ENCODE measurements at places on chromosomes 13 and 19. TPM values are rescaled to one million over a fixed set of nuclear protein-coding genes. Genes with fewer than 3 reads are reported as not detected.
A peak's percentile ranks its signal among the peaks of the same experiment; 100 is the strongest.

GRCh38 chr19:49591731-49592485 lies 926 bp downstream of the PRR12 start:
- H3K4me1 ChIP-seq: peaks cover 24% of the 10 kb centered on the region
- H3K36me3 ChIP-seq: peaks cover 26% of the 10 kb centered on the region

DNA sequence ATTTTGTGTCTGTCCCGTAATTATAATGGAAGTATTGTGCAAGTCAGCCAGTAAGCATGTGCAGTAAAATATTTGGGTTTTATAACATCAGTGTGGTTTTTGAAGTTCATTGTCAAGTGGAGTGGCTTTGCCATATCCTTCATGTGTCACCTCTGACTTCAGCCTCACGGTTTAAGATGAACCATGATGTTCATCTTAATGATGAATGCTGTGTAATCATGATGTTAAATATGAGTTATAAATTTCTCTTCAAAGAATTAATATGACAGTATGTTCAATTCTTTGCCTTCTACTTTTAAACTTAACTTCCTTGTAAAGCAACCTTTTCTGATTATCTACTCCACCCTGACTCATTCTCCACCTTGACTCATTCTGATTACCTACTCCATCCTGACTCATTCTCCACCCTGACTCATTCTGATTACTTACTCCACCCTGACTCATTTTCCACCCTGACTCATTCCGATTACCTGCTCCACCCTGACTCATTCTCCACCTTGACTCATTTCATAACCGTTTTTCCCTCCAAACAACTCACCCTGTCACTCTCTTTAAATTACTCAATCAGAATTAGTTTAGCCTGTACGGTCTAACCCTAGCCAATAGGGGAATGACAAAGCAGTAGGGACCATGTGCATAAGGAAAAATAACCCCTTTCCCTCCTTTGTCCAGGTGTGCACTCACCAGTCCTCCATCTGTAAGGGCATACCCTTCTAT lies 50.3 kb upstream of the ANKRD10 start:
- DNase-seq: no peak
- no peaks in the 10 kb centered on the region for H3K36me3 ChIP-seq
- no peak overlapping the region for H3K4me3 ChIP-seq

DNA sequence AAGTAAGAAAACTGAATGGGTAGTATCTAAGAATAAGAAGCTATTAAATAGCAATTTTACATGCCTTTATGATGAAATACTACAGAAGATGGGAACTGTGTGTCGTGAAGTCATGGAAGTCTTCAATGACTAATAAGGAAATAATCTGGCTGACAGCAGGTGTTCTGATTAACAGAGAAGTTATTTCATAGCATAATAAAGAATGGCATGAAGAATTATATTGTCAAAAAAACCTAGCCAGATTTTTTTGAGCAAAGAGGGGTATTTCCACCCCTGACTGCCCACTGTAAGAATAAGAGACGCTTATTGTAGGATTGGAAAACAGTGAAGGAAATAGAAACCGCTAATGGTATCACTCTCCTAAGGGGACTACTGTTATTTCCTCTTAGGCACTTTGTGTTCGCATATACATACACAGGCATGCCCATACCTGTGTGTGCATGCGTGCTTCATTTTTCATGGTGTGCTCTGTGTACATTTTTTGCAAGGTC lies 318.8 kb downstream of the SHISA2 start:
- no peak overlapping the region for H3K27ac ChIP-seq
- H3K36me3 ChIP-seq: no peaks in the 10 kb centered on the region
- peak; percentile 53 for DNase-seq
- no peaks in the 10 kb centered on the region for H3K27me3 ChIP-seq
- H3K4me1 ChIP-seq: peaks cover 11% of the 10 kb centered on the region

- no peaks in the 10 kb centered on the region for H3K27me3 ChIP-seq
- DNase-seq: no peak
- no peaks in the 10 kb centered on the region for H3K4me1 ChIP-seq
- no peak overlapping the region for H3K27ac ChIP-seq
Observed at GRCh38 chr13:53112522-53112921, 83.9 kb downstream of the OLFM4 start.

DNA sequence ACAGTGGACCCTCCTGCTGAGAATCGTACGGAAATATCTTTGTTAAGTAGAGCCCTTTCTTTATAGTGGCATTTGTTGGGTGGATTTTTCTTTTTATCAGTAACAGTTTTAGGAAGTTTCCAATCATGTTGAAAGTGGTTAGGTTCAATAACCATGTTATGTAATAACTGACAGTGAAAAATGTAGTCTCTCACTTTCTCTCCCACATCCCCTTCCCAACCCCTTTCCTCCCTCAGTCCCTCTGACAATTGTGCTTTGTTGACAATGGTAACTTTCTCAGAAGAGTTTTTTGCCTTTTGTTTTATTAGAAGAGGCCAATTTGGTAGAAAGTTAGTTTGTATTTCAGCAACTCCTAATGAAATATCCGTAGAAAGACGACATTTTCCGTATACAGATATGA lies 77.8 kb upstream of the SLAIN1 start:
- H3K27me3 ChIP-seq: no peaks in the 10 kb centered on the region
- H3K4me1 ChIP-seq: no peaks in the 10 kb centered on the region
- H3K27ac ChIP-seq: no peak overlapping the region
- no peak overlapping the region for H3K4me3 ChIP-seq
- H3K36me3 ChIP-seq: no peaks in the 10 kb centered on the region

GRCh38 chr19:18449552-18449951 lies 11.6 kb upstream of the ISYNA1 start:
- no peak overlapping the region for H3K27ac ChIP-seq
- no peaks in the 10 kb centered on the region for H3K27me3 ChIP-seq
- peaks cover 70% of the 10 kb centered on the region for H3K36me3 ChIP-seq
- DNase-seq: no peak

- peaks cover 29% of the 10 kb centered on the region for H3K36me3 ChIP-seq
- H3K4me1 ChIP-seq: no peaks in the 10 kb centered on the region
- no peak overlapping the region for H3K4me3 ChIP-seq
- DNase-seq: no peak
- H3K27me3 ChIP-seq: no peaks in the 10 kb centered on the region
Observed at GRCh38 chr13:49258089-49258796, 10.5 kb downstream of the CDADC1 start.

DNA sequence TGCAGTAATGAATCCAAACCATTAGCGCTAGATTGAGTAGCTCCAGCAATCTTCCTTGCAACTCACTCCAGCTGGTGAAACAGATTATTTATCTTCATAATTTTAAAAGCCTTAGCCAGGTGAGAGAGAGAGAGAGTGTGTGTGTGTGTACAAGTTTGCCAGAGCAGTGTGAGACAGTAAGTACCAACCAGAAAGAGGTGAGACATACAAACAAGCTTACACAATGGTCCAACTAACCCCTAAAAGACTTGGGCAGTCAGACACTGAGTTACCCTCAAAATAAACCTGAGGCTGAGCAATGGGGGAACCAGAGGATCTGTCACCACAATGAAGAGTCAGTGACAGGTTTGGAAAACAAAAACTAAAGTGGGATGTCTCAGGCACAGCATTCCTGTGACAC lies 8.1 kb upstream of the THSD1 start:
- peaks cover 28% of the 10 kb centered on the region for H3K36me3 ChIP-seq
- H3K27me3 ChIP-seq: no peaks in the 10 kb centered on the region
- H3K27ac ChIP-seq: no peak overlapping the region
- peaks cover 1% of the 10 kb centered on the region for H3K4me1 ChIP-seq
- no peak overlapping the region for H3K4me3 ChIP-seq

DNA sequence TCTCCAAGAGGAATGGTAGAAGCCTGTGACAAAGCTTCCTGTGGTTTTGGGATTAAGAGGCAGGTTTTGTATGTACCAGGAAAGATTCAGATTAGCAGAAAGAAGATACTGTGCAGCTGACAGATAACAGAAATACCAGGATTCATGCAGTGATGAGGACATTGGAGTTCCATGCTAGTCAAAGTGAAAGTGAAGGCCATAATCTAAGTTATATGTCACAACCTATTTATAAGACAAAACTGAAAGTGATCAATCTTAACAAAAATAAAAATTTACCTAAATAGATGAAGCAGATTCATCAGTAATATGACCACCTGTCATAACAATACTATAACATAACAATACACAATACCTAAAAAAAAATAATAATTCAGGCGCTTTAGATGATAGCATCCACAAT lies 1305.2 kb upstream of the PCDH9 start:
- no peak overlapping the region for H3K4me3 ChIP-seq
- no peak for DNase-seq
- no peaks in the 10 kb centered on the region for H3K36me3 ChIP-seq

GRCh38 chr19:31641591-31641990 lies 292.4 kb upstream of the TSHZ3 start:
- no peaks in the 10 kb centered on the region for H3K27me3 ChIP-seq
- no peaks in the 10 kb centered on the region for H3K36me3 ChIP-seq
- H3K27ac ChIP-seq: no peak overlapping the region
- H3K4me1 ChIP-seq: no peaks in the 10 kb centered on the region

DNA sequence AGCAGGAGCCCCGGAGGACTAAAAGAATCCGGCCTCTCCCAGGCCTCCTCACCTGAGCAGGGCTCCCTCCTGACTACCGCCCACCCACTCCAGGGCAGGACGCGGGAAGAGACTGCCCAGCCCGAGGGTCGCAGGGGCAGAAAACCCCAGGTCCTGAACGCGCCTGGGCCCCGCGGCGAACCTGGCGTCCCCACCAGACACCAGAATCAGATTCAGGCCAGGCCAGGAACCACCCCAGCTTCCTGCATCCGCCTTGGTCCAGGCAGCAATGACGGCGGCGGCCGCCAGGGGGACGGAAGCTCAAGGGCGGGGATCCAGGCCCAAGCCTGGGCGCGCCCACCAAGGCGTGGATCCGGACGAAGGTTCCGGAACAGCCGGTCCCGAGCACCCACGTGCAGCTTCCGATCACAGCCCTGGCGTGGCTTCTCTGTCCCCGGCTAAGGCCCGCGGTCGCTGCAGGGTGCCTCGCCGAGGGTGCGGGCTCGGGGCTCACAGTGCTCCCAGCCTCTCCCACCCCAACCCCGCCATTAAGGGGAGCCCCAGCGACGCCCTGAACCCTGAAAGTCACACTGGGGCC lies 3.6 kb downstream of the LGALS7 start:
- peaks cover 8% of the 10 kb centered on the region for H3K4me1 ChIP-seq
- H3K27ac ChIP-seq: peak overlapping the region; percentile 69
- H3K27me3 ChIP-seq: no peaks in the 10 kb centered on the region

DNA sequence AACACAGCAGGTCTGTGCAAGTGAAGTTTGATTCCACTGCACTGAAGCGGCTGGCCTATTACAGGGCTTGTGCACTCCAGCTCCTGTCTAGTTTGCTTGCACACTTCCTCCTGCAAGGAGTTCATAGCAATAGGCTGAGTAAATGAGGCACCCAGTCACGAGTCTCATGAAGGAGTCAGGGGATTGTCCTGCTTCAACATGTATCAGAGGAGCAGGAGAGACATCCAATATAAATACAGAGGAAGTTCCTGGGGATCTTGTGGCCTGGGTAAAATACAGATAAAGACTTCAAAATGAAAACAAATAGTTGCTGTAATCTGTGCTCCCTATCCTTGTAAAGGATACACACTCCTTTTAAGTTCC lies 259.9 kb downstream of the SLITRK1 start:
- no peak for DNase-seq
- H3K4me1 ChIP-seq: no peaks in the 10 kb centered on the region
- no peak overlapping the region for H3K27ac ChIP-seq

- no peaks in the 10 kb centered on the region for H3K36me3 ChIP-seq
- no peak for DNase-seq
- peak overlapping the region; percentile 69 for H3K27ac ChIP-seq
Observed at GRCh38 chr19:45729800-45730290, 851 bp downstream of the FBXO46 start.

GRCh38 chr13:89307278-89307677 lies 1636.1 kb downstream of the SLITRK5 start:
- DNase-seq: no peak
- H3K4me1 ChIP-seq: no peaks in the 10 kb centered on the region
- no peaks in the 10 kb centered on the region for H3K27me3 ChIP-seq
- H3K27ac ChIP-seq: no peak overlapping the region
- H3K36me3 ChIP-seq: no peaks in the 10 kb centered on the region

GRCh38 chr13:23598369-23598768 lies 28.2 kb downstream of the TNFRSF19 start:
- H3K4me1 ChIP-seq: no peaks in the 10 kb centered on the region
- no peak overlapping the region for H3K4me3 ChIP-seq
- DNase-seq: no peak
- H3K36me3 ChIP-seq: peaks cover 14% of the 10 kb centered on the region

DNA sequence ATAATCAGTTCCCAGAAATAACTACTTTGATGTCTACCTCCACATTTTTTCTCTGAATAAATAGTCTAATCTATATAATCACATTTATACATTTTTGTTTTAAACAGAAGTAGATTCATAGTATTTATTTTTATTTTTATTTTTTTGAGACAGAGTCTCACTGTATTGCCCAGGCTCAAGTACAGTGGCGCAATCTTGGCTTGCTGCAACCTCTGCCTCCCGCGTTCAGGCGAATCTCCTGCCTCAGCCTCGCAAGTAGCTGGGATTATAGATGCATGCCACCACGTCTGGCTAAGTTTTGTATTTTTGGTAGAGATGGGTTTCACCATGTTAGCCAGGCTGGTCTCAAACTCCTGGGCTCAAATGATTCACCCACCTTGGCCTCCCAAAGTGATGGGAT lies 16.7 kb downstream of the TM9SF2 start:
- H3K4me3 ChIP-seq: no peak overlapping the region
- no peak for DNase-seq
- H3K4me1 ChIP-seq: no peaks in the 10 kb centered on the region
- no peaks in the 10 kb centered on the region for H3K27me3 ChIP-seq
- peaks cover 28% of the 10 kb centered on the region for H3K36me3 ChIP-seq

DNA sequence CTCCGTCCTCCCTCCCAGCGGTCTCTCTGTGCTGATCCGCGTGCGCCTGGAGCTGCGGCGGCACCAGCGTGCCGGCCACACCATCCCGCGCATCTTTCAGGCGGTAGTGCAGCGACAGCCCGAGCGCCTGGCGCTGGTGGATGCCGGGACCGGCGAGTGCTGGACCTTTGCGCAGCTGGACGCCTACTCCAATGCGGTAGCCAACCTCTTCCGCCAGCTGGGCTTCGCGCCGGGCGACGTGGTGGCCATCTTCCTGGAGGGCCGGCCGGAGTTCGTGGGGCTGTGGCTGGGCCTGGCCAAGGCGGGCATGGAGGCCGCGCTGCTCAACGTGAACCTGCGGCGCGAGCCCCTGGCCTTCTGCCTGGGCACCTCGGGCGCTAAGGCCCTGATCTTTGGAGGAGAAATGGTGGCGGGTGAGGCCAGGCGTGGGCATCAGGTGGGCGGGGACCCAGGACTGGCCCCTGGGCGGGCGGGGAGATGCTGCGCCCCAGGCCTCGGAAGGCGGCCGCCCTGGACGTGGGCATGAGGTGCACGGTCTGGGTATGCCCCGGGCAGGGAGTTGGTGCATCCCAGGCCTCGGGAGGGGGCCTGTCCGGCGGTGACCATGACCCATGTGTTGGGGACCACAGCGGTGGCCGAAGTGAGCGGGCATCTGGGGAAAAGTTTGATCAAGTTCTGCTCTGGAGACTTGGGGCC lies 16.4 kb downstream of the SLC27A1 start:
- no peak overlapping the region for H3K4me3 ChIP-seq
- H3K27ac ChIP-seq: no peak overlapping the region
- peaks cover 10% of the 10 kb centered on the region for H3K4me1 ChIP-seq
- no peaks in the 10 kb centered on the region for H3K27me3 ChIP-seq

FUT2 gene
- not detected for total RNA-seq

CYP4F3 gene
- 0.04 TPM for total RNA-seq

CDADC1 gene
- total RNA-seq: 6.3 TPM

TDRD12 gene
- 0.22 TPM for total RNA-seq

INSL3 gene
- total RNA-seq: not detected
